GM23338 (cell line): ENCODE measurements at places on chromosomes 7 and 10.

GRCh38 chr10:87095236-87095945 lies 385 bp downstream of the SHLD2 start:
- peak; percentile 69 for DNase-seq

DNA sequence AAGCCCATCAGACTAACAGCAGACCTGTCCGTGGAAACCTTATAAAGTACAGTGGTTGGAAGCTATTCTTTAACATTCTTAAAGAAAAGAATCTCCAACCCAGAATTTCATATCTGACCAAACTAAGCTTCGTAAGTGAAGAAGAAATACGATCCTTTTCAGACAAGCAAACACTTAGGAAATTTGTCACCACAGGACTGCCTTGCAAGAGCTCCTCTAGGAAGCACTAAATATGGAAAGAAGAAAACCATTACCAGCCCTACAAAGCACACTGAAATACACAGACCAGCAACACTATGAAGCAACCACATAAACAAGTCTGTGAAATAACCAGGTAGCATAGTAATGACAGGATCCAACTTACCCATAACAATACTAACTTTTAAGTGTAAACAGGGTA lies 177.7 kb upstream of the PRSS1 start:
- no peak for DNase-seq

- no peak for DNase-seq
Measured at GRCh38 chr10:437698-438490, 251.6 kb downstream of the DIP2C start.

- no peak for DNase-seq
Measured at GRCh38 chr10:380313-380940, 245.2 kb downstream of the ZMYND11 start.

DNA sequence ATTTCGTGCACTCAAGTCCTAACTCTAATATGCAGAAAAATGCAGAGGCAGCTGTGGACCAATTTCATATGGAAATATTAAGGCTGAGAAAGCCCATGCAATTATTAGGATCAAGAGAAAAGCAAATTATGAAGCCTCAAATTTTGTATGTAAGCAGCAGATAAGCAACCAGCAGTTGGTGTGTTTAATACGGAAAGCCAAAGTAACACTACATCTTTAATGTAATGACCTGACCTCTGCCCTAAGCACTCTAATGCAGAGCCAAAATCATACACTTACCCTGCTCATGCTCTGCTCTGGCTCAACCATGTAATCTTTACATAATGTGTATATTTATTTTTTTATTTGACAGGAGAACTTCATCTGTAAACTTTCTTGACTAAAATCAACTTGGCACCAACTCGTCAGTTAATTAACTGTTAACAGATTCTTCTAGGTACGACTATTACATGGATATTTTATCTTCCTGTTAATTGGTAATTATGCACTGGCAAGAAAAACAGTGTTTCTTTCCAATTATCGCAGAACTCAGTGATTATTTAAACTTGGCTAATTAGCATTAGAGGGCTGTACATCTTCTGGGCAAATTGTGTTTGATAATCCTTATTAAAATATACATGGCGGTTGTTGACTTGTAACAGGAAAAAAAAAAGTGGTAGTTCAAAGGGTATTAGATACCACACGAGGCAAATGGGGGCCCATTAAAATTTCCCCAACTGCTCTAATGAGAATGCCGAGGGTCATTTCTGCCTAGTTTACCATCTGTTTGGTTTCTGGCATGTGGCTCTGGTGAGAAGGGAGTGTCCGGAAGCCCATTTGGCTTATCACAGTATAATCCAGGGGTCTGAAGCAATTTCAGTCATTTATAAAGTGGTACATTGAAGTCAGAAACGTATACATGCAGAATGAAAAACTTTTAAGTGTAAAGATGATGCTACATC lies 94.5 kb downstream of the RELN start:
- DNase-seq, result no peak
